ENCODE measurements at places on chromosomes 1 and 21.

- no peak for DNase-seq
These were observed 20.6 kb downstream of the ABCG1 start for GRCh38 chr21:42239556-42239955.

DNA sequence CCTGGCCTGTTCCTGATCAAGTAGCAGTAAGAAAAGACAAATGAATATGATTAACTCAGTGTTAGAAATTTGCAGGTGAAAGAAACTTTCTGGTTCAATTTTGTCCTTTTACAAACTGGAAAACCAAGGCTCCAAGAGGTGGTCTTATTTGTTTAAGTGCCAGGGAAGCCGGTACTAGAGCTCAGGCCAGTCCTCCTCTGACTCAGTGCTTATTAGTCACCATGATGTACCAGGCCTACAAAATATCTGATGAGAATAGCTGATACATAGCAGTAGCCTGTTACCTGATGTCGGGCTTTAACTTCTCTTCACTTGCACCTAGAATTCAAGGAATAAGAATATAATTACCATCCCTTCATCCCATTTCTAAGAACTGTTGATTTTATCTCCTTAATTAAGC, 394.8 kb downstream of the LMX1A start:
- DNase-seq: no peak

- no peak for DNase-seq
These were observed 61.3 kb downstream of the TRABD2B start for GRCh38 chr1:47935856-47936255.

GRCh38 chr21:39527664-39528381, 76.1 kb downstream of the SH3BGR start:
- DNase-seq: no peak

DNA sequence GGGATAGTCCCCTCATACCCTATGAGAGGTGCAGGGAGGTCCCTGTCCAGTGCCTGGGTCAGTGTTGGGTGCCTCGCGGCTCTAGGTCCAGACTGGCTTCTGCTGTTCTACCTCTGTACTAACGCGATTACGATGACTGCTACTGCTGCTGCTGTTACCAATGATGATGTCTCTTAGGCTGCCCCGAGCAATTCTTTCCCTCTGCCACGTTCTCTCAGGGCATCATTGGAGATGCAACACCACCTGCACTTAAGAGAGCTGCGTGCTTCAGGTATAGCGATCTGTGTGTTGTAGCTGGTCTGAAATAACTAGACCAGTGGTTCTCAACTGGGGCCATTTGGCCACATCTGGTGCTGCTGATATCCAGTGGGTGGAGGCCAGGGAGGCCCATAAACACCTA, 36.9 kb downstream of the KAZN start:
- no peak for DNase-seq

GRCh38 chr1:176826265-176826664, 338.2 kb downstream of the ASTN1 start:
- no peak for DNase-seq

GRCh38 chr1:83964153-83964552, 34.8 kb downstream of the TTLL7 start:
- no peak for DNase-seq

- DNase-seq: peak; percentile 54
These were observed 13.0 kb upstream of the SLC35A3 start for GRCh38 chr1:99956755-99957154.

GRCh38 chr1:8822373-8823294, 5.2 kb upstream of the RERE start:
- DNase-seq: no peak

DNA sequence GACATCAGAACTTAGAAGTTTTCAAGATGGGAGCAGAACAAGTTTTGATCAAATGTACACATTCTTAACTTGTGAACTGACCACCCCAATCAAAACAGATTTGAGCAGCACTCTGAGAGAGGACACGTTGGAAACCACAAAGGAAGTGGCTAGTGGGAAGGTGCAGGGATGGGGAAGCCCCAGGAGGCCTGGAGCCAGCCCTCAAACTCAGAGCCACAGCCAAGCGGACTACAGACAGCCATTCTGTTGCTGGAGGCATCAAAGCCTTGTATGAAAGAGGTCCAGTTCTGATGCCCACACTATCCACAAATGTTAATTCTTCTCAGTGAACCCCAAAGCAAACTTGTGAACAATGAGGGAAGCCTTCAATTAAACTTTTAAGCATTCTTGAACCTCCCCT, 143.6 kb upstream of the RAB4A start:
- DNase-seq: no peak

GRCh38 chr1:99119188-99119587, 114.5 kb upstream of the PLPPR5 start:
- DNase-seq: no peak

DNA sequence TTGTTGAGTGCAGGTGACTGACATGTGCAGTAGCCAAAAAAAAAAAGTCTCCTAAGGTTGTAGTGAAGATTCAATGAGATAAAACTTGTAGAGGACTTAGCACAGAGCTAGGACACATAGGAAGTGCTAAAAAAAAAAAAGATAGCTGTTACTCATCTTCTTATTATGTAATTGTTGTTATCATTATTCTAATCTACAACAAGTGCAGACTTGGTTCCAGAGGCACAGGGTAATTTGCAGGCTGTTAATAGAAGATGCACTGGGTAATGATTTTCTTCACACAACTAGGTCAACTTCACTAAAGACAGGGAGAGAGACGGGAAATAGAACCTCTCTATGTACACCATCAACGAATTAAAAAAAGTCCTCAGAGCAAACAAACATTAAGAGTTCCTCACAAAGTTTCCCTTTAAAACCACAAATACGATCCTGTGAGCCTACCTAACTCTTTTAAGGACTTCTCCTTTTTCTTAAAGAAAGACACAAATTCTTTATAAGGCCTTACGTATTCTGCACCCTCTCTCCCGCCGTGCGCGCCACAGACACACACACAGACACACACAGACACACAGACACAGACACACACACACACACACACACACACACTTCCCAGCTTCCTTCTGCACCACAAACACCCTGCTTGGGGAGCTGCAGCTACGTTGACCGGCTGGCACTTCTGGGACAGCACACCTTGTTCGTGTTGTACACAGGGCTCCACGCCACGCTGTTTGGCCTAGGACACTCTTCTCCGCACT, 49.8 kb upstream of the GADD45A start:
- DNase-seq: no peak

DNA sequence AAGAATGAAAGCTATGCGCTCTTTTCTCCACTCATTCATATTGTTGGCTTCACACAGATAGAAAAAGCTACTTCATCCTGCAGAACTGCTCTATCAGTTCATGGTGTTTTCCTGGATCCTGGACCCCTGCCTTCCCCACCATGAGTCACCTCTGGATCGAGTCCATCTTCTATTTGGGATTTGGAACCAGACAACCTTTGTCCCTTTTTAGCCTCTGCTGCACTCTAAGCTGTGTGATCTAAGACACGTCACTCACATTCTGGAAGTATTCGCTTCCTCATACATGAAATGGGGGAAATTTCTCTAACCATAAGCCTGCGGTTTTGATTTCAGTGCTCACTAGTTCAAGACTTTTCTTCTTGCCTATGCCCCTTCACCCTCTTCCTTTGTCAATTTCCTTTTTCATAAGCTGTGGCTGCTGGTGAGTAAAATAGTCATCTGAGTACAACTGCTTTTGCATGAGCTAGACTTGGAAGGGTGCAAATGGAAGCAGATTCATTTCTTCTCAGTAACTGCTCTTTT, 14.1 kb upstream of the DEGS1 start:
- no peak for DNase-seq

DNA sequence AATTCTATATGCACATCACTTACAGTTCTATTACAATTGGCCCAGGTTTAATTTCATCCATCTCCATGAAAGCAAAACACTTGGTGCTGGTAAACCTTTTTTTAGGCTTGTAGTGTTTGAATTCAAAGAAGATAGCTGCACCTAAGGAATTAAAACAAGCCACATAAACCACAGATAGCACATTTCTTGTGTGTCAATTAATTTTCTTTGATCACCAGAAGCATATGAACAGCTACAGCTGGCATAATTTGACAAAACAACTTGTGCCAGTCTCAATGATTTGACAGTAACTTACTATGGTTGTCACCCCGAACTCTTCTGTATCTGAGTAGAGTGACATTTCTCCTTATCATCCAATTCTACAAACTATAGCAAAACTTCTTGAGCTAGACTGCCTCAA, 42.2 kb downstream of the AIDA start:
- no peak for DNase-seq

GRCh38 chr1:91846007-91846638, 39.8 kb downstream of the TGFBR3 start:
- DNase-seq: no peak

GRCh38 chr1:145711213-145711651, 4.1 kb upstream of the PDZK1 start:
- no peak for DNase-seq

DNA sequence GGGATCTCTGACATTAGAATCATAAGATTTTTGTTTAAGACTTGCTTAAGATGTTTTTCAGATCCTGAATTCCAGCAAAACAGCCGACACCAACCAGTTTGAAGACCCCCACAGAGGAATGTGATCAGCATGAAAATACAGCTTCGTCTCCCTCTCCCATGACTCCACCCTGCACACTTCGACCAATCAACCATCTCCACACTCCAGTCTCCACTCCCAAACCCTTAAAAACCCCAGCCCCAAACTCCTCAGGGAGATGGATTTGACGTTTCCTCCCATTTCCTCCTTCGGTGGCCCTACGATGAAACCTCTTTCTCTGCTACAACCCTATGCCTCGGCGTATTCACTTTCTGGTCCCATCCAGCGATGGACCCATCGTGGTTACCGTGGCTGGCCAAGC, 30.1 kb upstream of the KIF26B start:
- no peak for DNase-seq

DNA sequence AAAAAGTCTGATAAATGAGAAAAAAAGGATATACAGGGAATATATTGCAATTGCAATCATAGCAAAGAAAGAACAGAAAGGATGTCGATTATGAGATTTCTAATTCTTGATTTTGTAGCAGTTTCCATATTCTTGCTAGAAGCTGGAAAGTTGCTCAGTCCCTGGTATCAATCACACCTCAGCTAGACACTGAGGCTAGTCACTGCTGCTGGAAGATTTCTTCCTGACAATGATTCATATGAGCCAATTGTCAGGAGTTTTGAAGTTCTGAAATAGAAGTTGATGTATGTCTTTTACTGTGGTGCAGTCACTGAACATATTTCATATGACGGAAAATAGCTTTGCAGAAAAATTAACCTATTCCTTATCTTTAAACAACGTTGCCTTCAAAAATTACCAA, 208.4 kb upstream of the C1orf105 start:
- no peak for DNase-seq

GRCh38 chr1:177969825-177970371, at the start of gene SEC16B:
Gene SEC16B (minus strand): TSS chr1:177970058. CDS start chr1:177967981, 2,077 bp downstream.
- no peak for DNase-seq

- no peak for DNase-seq
These were observed 1.3 kb downstream of the SLC9C2 start for GRCh38 chr1:173601588-173601987.

DNA sequence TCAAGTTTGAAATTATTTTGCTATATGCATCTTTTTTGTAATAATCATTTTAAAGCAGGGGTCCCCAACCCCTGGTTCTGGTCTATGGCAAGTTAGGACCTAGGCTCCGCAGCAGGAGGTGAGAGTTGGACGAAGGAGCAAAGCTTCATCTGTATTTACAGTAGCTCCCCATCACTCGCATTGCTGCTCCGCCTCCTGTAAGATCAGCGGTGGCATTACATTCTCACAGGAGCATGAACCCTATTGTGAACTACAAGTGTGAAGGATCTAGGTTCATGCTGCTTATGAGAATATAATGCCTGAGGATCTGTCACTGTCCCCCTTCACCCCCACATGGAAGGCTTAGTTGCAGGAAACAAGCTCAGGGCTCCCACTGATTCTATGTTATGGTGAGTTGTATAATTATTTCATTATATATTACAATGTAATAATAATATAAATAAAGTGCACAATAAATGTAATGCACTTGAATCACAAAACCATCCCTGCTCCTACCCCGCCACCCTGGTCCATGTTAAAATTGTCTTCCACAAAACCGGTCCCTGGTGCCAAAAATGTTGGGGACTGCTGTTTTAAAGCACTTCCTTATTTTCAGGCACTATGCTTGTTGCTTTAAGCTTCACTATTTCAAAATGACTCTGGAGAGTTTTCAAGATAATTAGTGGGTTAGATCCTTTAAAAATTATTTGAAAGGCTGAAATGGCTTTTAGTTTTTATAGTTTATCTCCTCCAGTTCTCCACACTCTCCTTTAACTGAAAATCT, 74.8 kb downstream of the PLA2G4A start:
- DNase-seq: no peak

DNA sequence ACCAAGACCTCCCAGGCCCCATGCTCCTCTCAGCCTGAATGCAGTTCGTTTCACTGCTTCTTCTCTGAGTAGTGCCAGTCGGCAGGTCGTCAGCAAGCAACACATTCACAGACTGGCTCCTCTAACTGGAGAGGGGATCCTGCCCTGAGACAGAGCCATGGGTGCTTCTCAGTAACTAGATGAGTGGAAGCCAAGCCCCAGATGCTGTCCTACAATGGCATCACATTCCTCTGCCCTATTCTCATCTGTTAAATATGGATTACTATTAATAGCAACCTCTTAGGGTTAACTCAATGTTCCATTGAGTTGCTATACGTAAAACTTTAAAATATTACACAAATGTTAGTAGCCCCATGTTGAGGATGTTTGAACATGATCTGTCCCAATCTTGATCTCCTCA, 84.2 kb upstream of the S1PR1 start:
- DNase-seq: no peak

All from amniotic stem cell (primary cell).